AML-193 (cell line): ENCODE measurements at places on chromosomes 3 and 15.

DNA sequence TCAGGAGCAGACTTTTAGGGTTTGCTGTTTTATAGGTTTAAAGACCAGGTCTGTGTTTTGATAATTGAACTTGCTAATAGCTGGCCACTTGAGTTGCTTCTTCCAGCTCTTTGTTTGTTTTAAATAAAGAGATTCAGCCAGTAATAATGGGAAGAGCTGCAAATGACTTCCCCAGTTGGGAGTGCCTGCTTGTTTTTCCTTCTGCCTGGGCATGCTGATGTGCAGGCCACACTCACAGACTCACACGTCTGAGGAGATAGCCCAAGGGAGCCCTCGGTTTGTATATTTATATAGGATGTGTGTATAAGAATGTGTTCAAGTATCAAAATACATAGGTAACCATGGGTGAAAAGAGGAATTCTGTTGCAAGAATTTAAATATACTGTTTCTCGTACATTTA, 78.2 kb upstream of the BOC start:
- no peak for DNase-seq

GRCh38 chr3:195250473-195251251, 20.3 kb downstream of the XXYLT1 start:
- DNase-seq, result no peak

DNA sequence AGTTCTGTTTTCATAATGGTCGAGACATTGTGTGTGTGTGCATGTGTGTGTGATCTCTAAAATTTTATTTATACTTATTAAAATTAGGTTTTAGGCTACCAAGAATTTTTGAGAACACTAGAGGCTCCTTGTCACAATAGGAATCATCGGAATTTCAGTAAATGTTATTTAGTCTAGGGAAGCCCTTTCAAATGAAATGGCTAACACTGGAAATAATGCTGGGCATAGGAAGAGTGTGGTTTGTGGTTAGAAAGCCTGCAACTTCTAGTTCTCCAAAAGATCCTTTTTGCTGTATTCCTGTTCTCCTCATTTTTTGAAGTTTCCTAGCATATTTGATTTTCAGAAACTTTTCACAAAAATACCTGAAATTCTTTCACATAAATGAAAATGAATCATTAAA, 92.5 kb upstream of the MBNL1 start:
- no peak for DNase-seq

GRCh38 chr3:178777718-178778411, 241.6 kb downstream of the KCNMB2 start:
- DNase-seq, result no peak

- DNase-seq, result peak; percentile 50
These were observed 388.2 kb upstream of the AGTR1 start for GRCh38 chr3:148309390-148310035.

GRCh38 chr3:181773921-181774320, 62.2 kb downstream of the SOX2 start:
- DNase-seq, result no peak

- DNase-seq, result no peak
These were observed 82.9 kb upstream of the EIF1B start for GRCh38 chr3:40226636-40227035.

DNA sequence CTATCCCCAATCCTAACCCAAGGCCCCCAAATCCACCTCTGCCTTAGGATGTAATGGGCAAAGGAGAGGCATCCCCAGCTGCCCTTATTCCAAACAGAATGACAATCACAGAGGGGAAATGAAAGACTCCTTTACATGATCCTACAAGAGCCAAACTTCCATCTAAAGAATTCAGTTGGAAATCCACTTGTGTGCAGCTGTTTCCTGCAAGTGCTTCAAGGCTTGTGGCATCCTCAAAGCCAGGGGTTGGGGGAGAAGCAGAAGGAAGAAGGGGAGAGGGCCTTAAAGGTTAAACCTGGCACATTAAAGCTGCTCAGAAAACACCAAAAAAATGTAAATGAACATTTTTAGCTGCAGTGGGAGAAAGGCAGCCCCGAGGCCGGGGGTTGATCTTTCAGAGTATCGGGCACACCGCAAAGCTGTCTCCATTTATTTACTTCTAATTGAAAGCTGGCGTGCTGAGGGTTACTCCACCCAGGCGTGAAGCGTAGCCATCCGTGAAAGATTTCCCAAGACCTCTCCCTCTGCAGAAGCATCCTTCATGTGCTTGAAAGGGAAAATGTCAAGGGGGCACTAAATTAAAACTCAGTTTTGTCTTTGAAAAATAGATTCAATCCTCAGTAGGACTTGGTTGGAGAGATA, 217.8 kb downstream of the SHQ1 start:
- no peak for DNase-seq

DNA sequence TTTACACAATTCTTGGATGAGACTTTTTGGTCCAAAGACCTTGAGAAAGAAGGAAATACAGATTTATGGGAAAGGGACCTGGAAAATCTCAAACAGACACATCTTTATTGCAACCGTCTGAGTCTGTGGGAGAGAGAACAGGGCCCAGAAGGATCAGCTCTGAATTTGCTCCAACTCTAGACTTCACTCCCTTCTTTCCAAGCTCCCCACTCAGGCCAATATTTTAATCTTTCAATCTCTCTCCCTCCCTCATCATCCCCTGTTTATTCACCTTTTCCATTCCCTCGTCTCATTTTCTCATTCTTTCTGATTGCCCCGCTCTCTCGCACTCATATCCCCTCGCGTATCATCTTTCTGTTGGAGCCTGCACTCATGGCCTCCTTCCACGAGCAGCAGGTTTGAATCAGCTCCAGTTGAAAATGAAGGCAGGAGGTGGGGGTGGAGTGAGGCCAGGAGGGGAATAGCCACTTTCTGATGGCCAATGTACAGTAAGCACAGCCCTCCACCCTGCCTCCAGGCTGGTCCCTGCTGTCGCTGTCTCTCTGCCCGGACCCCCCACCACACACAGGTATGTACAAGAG, 63.6 kb upstream of the BOC start:
- DNase-seq, result no peak

- DNase-seq, result no peak
These were observed 50.4 kb upstream of the ADCY5 start for GRCh38 chr3:123499322-123499721.

DNA sequence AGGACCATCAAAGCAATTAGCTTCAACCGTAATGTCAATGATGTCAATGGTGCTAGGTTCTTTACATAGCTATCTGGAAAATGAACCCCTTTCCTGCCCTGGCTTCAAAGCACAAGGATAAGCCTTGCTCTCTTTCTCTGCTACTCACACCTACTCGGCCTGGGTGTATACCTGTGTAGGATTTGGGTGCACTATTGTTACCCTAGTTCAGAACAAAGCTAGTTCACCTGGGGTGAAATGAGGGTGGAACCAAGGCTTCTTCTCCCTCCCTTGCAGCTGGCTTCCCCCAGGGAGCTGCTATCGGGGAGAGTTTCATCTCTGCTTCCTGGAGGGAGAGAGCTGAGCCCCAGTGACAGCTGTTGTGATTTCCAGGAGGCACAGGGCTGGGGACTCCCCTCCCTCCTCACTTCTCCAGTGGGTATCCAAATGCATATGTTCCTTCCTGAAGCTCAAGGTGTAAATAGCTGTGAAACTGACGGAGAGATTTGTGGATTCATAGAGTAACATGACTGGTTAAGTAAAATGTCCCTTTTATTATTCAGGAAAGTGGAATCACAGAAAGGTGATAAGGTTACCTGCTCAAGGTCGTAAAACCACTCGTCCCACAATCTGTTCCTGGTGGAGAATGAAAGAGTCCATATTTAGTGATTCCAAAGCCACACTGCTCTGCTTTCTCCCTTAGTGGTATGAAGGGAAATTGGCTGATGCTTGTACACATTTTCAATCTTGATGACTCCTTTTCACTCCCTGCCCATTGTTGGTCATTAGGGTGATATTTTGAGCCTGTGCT, 11.8 kb upstream of the C3orf70 start:
- no peak for DNase-seq

GRCh38 chr3:134609821-134610431, 40.9 kb downstream of the KY start:
- no peak for DNase-seq

GRCh38 chr15:58622877-58623276, 126.6 kb downstream of the ADAM10 start:
- DNase-seq, result no peak

DNA sequence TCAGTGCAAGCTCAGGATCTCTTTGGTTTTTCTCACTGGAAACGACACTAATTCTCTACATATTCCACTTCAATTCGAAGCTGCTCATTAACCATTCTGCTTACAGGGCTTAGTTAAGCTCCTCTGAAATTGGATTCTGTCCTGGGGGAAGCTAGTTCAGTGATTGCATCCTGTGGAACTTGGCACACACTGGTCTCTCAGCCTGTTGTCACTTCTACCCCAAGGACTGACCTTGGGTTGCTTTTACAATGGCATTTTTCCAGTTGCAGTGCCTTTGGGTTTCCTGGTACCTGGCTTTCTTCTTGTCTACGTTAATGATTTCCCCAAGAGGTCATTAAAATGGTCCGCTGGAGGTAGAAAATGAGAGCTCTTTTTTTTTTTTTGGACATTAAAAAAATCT, 33.3 kb upstream of the GABRB3 start:
- DNase-seq, result no peak

- no peak for DNase-seq
These were observed 35.2 kb upstream of the GREM1 start for GRCh38 chr15:32682569-32682968.

DNA sequence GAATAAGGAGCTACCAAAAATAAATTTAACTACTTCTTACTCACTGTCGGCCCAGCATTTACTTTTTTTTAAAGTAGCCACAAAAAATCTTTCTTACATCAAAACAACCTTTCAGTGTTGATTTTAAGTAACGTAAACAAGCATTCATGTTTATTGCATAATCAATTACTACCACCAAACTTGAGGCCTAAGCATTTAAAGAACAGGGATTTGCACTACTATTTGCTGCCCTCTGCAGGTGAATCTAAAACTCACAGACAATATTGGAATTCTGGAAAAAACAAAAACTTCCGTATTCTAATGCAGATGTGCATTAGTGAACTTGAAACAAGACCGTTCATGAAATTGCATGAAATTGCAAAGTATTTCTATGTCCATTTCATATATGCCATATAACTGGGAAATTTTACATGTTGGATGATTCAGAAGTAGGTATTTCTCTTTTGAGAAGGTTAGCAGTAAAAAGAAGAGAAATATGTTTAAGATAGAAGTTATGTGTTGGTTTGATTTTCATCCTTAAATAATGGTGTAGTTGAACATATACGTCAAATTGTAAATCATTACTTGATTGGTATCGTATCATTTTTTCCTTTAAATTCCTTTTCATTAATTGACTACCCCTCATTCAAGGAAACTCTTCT, 55.6 kb downstream of the CGGBP1 start:
- peak; percentile 81 for DNase-seq

DNA sequence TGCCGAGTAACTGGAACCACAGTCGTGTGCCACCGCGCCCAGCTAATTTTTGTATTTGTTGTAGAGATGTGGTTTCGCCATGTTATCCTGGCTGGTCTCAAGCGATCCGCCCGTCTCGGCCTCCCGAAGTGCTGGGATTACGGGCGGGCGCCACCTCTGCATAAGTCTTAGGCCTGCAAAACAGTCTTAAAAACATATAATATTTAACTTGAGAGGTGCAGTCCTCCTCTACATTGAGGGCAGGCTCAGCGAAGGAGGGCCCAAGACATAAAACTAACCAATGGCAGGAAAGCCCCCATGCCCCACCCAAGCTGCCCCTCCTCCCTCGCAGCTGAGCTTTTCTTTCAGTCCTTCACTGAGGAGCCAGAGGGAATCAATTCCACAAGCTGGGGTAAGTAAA, at the start of gene SLC28A2:
Gene SLC28A2, plus strand, starts transcription at position 347 of the 400 bp plus-strand sequence. CDS start 982 bp downstream, outside the sequence.
- DNase-seq, result no peak

GRCh38 chr15:76565366-76565765, 228.8 kb downstream of the ISL2 start:
- DNase-seq, result no peak

DNA sequence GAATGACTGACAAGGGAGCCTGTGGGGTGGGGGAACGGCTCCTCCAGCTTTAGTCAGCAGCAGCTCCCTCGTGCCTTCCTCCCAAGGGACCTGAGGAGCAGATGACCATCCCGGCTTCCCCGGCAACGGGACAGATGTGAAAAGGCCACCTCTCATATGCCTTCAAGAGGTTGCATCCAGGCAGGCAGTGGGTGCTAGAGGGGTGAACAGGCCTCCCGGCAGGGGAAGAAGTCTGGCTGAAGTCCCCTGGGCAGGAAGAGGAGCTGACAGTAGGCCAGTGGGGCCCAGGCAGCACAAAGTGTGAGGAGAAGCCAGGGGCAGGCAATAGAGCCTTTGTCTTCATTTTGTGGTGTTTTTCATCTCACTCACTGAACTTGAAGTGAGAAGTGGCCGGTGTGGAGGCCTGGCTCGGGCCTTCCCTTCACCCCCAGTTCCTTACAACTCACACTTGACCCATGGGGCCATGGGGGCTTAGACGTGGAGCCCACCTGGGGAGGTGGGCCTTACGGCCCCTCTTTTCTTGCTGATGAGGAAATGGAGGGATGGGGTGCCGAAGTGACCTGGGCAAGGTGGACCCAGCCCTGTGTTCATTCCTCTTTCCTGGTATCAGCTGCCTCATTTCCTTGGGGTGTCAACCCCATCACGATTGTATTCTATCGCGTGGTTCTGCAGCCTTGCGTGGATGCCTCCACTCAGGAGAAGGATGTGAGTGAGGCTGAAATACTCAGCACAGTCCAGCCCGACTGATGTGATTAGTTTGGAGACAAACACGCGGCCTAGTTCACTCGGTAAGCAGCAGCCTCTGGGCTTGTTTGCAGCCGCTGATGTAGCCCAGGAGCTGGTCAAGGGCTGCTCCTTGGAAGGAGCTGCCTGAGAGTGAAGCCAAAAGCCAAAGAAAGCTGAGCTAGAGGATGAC, 115.5 kb upstream of the ALDH1A3 start:
- DNase-seq, result no peak

DNA sequence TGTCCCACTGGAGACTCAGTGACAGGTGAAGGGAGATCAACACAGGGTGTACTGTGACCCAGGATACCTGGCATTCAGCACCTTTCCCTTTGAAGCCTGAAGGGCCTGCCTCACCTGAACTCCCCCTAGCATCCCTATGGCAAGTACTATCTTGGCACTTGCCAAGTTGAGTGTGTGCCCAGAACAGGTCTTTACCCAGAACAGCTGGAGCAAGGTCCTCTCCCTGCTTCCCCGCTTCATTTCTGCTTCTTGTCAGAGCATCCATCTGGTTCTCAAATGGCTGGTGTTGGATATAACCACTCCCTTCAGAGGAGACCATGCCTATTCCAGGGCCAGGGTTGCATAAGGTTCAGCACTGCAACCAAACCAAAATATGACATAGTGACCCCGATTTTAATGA, 73.0 kb downstream of the FAM43A start:
- DNase-seq, result no peak

- no peak for DNase-seq
These were observed 62.0 kb downstream of the TLE3 start for GRCh38 chr15:70035719-70036077.

DNA sequence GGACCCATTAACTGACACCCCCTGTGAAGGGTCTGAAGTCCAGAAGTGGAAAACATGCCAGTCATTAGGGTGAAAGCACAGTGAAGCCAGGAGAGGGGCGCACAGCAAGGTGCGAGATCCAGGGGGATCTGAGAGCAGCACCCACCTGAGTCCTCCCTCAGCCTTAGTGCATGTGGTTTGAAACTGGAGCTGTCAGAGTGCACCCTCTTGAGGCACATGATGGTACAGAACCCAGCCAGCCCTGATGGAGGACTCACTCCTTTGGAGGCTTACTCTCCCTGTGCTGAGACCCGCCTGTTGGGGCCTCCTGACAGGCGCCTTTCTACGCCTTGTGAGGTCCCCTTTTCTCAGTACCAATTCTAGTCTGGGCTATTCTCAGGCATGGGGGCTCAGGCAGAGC, 77.8 kb downstream of the IL20RB start:
- peak; percentile 42 for DNase-seq

- no peak for DNase-seq
These were observed 590 bp downstream of the POLG start for GRCh38 chr15:89333959-89334509.
